Stimulated activated naive CD4-positive, alpha-beta T cell (primary cell): ENCODE measurements at places on chromosomes 5 and 9.

DNA sequence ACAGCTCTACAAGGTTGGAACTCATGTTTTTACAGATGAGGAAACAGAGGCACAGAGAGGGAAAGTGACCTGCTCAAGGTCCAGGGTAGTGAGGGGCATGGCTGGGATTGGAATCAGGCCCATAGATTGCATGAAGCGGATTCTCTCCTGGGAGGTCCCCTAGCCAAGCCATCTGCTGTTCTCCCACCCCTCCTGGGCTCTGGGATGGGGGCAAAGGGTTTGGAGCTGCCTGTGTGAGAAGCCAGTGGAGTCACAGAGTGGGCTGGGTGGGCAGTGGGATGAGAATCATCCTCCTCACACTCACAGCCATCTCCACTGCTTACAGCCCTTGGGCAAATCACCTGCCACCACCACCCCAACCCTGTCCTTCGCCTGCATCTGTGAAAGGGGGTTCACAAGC, 38.6 kb upstream of the PSD2 start:
- DNase-seq, result no peak

- DNase-seq, result no peak
These were observed 137.5 kb downstream of the ARHGEF28 start for GRCh38 chr5:73763300-73764032.

GRCh38 chr9:32867601-32868204, 84.4 kb downstream of the TMEM215 start:
- no peak for DNase-seq

DNA sequence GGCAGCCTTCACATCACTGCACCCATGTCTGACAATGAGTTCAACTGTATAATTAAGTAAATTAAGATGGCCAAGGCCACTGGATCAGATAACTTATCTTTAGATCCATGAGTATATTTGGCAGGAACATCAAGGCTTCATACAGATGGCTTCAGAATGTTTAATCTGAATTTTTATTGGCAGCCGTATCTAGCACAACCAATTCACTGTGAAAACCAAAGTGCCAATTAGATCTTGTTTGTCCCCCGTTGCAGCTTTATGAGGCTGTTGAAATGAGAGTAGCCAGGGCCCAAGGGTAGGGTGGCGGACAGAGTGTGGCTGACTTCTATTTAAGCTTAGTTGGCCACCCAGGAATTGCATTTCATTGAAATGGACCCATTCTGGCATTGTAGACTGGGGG, 137.7 kb downstream of the SYK start:
- no peak for DNase-seq

GRCh38 chr5:93884254-93884653, 142.9 kb upstream of the POU5F2 start:
- no peak for DNase-seq
